ENCODE measurements at places on chromosomes 12 and 14. TPM values are rescaled to one million over a fixed set of nuclear protein-coding genes. Genes with fewer than 3 reads are reported as not detected.

PSME2 gene
- total RNA-seq: 30.4 TPM

DNA sequence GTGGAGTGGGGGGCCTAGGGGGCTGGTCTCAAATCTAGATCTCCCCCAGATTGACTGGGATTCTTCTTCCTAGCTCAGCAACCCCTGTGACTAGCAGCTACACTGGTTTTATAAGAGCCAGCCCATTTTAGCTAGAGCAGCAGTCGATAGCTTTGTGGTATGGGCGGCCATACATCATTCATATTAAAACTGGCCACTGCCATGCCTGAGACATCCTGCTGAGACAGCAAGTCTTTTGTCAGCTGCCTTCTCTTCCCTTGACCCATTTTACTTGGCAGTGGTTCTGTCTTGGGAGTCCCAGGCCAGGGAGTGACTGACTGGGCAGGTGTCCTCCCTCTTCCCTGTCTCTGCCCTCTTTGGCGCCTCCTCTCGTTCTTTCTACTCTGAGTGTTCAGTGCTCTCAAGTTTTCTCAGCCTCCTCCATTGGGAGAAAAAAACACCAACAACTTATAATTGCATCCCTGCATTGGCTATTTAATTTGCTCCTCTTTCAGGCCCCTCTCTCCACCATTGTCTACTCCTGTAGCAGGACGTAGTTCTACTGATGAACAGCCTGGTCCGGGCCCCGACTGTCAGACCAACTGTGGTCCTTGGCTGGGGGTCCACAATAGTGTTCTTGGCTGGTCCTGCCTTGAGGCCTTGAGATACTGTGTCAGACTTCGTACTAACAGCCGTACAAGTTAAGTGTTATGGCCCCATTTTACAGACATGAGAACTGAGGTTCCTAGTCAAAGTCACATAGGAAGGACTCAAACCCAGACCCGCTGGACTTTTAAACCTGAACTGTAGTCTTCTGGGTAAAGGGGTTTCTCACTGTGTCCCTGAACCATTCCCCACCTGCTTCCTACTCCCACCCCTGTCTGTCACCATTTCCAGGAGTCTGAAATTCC, 18.3 kb upstream of the JDP2 start:
- no peak for DNase-seq
- H3K36me3 ChIP-seq: no peaks in the 10 kb centered on the region
- no peak overlapping the region for H3K27ac ChIP-seq
- no peaks in the 10 kb centered on the region for H3K4me1 ChIP-seq

- H3K4me3 ChIP-seq: no peak overlapping the region
- H3K27me3 ChIP-seq: no peaks in the 10 kb centered on the region
- peaks cover 4% of the 10 kb centered on the region for H3K36me3 ChIP-seq
- DNase-seq: no peak
- H3K4me1 ChIP-seq: peaks cover 22% of the 10 kb centered on the region
These were observed 4.9 kb downstream of the RAN start for GRCh38 chr12:130876758-130877157.

- H3K4me3 ChIP-seq: no peak overlapping the region
- no peaks in the 10 kb centered on the region for H3K27me3 ChIP-seq
- H3K4me1 ChIP-seq: peaks cover 24% of the 10 kb centered on the region
These were observed 23.0 kb downstream of the SH2B3 start for GRCh38 chr12:111428728-111429175.

DNA sequence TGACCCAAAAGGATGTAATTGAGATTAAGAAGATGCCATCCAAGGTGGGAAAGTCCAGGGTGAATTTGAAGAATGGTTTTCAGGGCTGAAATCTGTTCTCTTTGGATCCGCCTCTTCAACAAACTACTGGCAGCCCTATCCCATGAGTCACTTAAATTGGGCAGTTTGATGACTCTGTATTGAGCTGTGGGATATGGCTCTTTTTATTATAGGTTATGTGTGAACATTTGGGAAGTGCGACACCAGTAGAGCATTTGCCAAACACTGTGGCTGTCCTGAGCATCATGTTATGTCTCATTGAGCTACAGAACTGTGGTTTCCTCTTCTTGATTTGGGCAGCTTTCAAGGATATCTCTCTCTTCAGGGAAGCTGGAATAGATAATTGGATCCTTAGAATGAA, 22.3 kb downstream of the IFT43 start:
- H3K36me3 ChIP-seq: peaks cover 3% of the 10 kb centered on the region
- H3K27ac ChIP-seq: no peak overlapping the region
- peaks cover 9% of the 10 kb centered on the region for H3K4me1 ChIP-seq

TAS2R50 gene
- 3.1 TPM for total RNA-seq

OVCH1 gene
- not detected for total RNA-seq

NINJ2 gene
- 0.78 TPM for total RNA-seq

WDR20 gene
- 12.2 TPM for total RNA-seq

- H3K4me3 ChIP-seq: no peak overlapping the region
- no peak overlapping the region for H3K27ac ChIP-seq
- no peaks in the 10 kb centered on the region for H3K27me3 ChIP-seq
These were observed 21.8 kb downstream of the AHNAK2 start for GRCh38 chr14:104956290-104956890.

GRCh38 chr12:123063535-123063934, 83.1 kb downstream of the ARL6IP4 start:
- H3K4me3 ChIP-seq: no peak overlapping the region
- peak overlapping the region; percentile 54 for H3K27ac ChIP-seq
- DNase-seq: no peak

DNA sequence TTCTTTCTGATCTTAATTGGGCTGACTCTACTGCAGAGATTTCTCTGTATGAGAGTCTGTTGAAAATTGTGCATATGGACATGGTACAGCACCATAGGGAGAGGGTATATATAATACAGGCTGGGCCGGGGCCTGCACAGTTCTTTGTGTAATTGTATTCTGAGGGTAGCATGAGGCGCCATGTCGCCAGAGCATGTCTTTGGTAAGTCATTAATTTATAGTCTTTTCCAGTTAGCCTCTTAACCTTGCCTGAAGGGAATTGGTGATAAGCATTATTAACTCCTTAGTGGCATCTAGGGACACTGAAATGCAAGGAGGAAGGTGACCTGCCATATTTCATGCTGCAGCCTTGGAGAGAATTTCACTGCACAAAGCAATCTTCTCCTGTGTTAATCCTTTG, 569.9 kb downstream of the TMTC2 start:
- H3K36me3 ChIP-seq: no peaks in the 10 kb centered on the region
- H3K27ac ChIP-seq: no peak overlapping the region
- no peaks in the 10 kb centered on the region for H3K27me3 ChIP-seq
- H3K4me1 ChIP-seq: no peaks in the 10 kb centered on the region
- H3K4me3 ChIP-seq: no peak overlapping the region
- DNase-seq: no peak

DNA sequence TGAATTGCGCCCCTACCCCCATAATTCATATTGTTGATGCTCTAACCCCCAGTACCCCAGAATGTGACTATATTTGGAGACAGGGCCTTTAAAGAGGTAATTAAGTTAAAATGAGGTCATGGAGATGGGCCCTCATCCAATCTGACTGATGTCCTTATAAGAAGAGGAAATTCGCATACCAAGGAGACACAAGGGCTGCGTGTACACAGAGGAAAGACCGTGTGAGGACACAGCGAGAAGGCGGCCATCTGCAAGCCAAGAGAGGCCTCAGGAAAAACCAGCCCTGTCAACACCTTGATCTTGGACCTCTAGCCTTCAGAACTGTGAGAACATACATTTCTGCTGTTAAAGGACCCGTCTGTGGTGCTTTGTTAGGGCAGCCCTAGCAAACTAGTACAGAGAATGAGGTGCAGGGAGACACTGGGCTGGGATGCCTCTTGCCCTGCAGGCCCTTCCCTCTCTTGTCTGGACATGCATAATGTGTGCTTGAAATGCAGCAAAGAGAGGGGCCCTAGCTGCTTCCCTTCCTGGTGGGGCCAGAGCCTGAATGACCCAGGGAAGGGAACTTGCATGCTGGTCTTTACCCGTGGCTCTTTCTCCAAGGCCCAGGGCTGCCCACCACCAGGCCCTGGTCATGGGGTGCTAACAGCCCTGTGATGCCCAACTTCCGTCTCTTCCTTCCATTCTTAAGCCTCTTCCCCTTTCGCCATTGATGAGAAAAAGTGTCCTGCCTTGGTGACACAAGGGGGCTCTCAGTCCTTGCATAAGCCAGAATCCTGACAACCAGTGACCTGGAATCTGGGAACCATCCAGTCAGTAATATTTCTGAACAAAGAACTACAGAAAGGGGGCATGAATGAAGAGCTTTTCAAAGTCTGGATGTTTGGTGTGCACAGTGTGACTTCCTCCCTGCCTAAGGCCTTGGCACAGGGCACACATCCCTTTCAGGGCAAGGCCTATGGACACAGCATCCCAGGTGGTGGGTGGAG, 50.0 kb upstream of the GPATCH2L start:
- H3K36me3 ChIP-seq: no peaks in the 10 kb centered on the region
- no peak for DNase-seq
- no peaks in the 10 kb centered on the region for H3K27me3 ChIP-seq
- H3K27ac ChIP-seq: no peak overlapping the region

- no peaks in the 10 kb centered on the region for H3K36me3 ChIP-seq
- no peak overlapping the region for H3K4me3 ChIP-seq
- H3K27ac ChIP-seq: no peak overlapping the region
- no peaks in the 10 kb centered on the region for H3K4me1 ChIP-seq
These were observed 204.2 kb downstream of the EFCAB11 start for GRCh38 chr14:89750281-89750755.

DNA sequence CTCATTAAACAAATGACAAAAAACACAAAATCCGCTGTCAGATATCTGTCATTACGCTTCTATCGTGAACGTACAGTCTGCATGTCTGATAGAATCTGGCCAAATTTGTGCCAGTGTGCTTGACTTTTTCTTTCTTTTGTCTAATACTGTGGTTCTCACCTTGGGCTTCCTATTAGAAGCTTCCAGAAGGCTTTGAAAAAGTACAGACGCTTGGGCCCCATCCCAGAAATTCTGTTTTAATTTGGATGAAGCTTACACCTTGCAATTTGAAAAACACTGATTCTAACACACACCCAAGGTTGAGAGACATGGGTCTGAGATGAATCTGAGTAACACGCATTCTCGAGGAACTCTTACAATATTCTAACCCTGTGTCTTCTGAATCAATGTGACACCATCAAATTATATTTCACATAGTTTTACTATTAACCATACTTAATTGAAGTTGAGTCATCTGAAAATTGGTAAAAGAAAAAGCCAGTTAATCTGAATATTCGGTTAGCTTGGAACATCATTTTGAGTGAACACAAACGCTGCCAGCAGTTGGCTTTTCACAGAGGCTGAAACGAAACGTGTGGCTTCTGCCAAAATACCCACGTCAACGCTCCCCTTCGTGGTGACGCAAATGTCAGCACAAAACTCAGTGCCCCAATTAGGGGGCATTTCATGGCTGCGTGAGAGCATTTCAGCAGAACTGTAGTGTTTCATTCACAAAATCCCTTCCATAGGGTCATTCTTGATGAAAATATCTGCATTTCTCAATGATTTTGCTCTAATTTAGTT, 420.5 kb downstream of the TMEM132D start:
- H3K27ac ChIP-seq: no peak overlapping the region
- no peak for DNase-seq
- no peaks in the 10 kb centered on the region for H3K36me3 ChIP-seq

SIX1 gene
- 0.33 TPM for total RNA-seq

DNA sequence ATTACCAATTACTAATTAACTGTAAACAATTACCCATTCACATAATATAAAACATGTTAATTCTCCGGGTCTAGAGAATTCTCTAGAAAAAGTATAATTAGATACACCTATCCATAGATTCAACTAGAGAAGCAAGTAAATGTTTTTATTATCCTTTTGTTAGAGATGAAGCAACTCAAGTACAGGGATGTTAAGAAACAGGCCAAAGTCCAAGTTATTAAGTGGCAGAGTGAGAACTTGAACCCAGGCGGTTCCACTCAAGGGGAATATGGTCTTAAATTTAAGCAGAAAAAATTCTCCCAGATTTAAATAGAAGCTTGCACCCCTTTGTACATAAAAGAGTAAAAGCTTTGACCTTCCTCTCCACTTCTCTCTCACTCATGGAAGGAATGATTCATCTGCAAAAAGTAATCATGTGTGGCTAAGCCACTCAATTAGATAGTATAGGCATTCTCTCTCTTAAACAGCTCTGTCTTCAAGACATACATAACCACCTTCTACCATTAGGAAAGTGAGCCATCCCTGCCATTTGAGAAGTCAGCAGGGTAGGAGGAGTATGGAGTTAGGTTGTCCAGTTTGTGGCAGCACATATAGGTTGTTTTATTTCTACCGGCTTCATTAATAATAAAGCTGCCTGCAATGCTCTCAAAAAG, 34.1 kb downstream of the ERGIC2 start:
- no peak overlapping the region for H3K27ac ChIP-seq
- no peak overlapping the region for H3K4me3 ChIP-seq
- no peaks in the 10 kb centered on the region for H3K27me3 ChIP-seq
- H3K36me3 ChIP-seq: no peaks in the 10 kb centered on the region
- peaks cover 7% of the 10 kb centered on the region for H3K4me1 ChIP-seq
- DNase-seq: no peak

DNA sequence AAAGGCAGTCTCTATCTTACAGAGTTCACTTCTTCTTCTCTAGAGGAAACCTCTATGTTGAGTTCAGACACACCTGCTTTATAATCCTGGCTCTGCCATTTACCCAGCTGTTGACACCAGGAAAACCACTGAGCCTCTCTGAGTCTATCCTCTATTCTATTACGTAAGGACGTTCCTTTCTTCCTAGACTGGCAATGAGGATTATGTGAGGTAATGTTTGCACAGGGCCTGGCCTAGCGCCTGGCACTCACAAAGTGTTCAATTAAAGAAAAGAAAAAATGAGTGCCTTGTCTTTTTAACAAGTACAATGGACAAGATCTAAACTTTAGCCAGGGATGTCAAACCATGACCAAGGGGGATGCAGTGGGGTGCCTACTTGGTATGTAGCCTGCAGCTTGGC, 641.9 kb upstream of the TBX3 start:
- H3K4me3 ChIP-seq: no peak overlapping the region
- no peaks in the 10 kb centered on the region for H3K27me3 ChIP-seq
- H3K4me1 ChIP-seq: no peaks in the 10 kb centered on the region
- no peaks in the 10 kb centered on the region for H3K36me3 ChIP-seq
- DNase-seq: no peak

All from body of pancreas (tissue), 4 donors.